ENCODE measurements at places on chromosomes 7 and 10. TPM values are rescaled to one million over a fixed set of nuclear protein-coding genes. Genes with fewer than 3 reads are reported as not detected.

Gene PLAC9
- 56.3 TPM for total RNA-seq

Gene COL13A1
- 0.49 TPM for total RNA-seq

Gene TET1
- 8.5 TPM for total RNA-seq

Gene ADCY1
- 0.98 TPM for total RNA-seq

Gene CFAP70
- 3.9 TPM for total RNA-seq

Gene C7orf33
- not detected for total RNA-seq

Gene ANK3
- total RNA-seq = 15.1 TPM

Gene EBF3
- 29.1 TPM for total RNA-seq

Gene CUL2
- 23.2 TPM for total RNA-seq

Gene TUBAL3
- not detected for total RNA-seq

Gene TSPAN12
- 9.5 TPM for total RNA-seq

Gene HEPACAM2
- not detected for total RNA-seq

Gene SPDYE17
- not detected for total RNA-seq

Gene WASHC2A
- 38.1 TPM for total RNA-seq

Gene ASB10
- not detected for total RNA-seq
